ENCODE measurements at places on chromosomes 11 and 22.

- no peak for DNase-seq
Observed at GRCh38 chr11:77436506-77436905, 37.4 kb downstream of the PAK1 start.

DNA sequence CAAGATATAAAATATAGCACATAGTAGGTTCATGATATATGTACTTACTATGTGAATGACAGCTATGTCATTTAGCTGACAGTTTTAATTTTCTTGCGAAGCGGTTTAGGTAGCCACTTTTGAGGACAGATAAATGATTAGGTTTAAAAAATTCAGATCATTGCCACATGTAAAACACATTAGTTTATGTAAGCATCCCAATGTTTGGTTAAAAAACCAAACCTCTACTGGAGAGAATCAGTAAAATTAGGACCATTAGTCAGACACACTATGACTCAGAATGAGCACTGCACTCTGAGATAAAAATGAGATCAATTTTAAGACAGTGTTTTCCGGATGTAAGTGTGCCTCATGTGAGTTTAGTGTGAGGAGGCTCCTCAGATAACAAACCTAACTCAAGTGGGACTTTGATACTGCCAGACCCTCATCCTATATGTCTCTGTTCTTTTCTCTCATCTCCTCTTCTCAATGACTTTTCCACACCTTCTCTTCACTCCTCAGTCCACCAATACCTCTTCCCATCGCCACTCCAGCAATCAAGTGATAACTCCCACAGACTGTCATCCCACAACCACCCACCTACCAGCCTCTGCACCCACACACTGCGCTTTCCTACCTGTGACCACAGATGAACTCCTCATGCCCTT lies 6.8 kb upstream of the OR2AT4 start:
- no peak for DNase-seq

DNA sequence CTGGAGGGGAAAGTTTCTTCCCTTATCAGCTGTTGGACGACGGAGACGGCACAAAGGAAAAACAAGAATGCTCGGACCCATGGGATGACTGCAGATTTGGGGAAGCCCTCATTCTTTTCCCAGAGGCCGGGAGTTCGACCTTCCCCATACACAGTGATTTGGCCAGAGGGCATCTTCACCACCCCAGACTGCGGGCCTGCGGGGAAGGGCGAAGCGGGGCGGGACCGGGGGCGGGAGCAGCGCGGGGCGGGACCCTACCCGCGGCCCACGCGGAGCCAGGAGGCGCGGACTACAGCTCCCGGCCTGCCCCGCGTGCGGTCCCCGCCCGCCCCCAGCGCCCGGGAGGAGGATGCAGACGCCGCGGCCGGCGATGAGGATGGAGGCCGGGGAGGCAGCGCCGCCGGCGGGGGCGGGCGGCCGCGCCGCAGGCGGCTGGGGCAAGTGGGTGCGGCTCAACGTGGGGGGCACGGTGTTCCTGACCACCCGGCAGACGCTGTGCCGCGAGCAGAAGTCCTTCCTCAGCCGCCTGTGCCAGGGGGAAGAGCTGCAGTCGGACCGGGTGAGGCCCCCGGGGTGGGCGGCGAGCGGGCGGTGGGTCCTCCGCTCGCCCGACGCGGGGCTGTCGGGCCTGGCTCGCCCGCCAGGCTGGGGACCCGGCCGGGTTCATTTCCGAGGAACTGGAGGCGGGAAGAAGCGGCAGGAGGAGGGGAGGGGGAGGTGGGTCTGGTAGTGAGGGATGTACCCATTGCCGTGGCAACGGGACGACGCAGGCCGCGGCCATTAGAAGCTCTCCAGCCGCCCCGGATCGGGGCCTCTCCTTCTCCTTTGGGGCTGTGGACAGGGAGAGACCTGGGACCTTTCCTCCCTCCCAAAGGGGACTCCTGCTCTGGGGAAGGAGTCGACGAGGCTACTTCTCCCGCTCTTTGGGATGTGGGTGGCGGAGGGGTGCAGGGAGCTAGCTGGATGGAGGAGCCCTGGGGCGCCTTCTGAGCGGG lies at the start of gene KCTD17:
KCTD17 (plus strand) TSS at position 352 of the 995 bp plus-strand sequence; CDS start at position 371, 19 bp downstream.
- peak; percentile 68 for DNase-seq

- no peak for DNase-seq
Observed at GRCh38 chr22:46119729-46120419, 30.5 kb upstream of the PPARA start.

DNA sequence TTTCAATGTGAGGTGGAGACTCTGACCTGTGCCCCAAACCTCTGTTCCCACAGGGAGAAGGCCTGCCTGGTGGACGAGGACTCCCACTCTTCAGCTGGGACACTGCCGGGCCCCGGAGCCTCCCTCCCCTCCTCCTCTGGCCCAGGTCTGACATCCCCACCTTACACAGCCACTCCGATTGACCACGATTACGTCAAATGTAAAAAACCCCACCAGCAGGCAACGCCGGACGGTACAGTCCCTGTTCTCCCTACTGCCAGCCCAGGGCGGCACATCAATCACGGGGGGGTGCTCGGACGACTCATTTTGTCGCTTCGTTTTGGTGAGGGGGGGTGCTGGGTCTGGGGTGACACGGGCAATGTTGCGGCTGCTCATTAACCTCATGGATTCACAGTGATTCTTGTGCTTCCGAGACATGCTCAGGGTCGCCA lies 83.3 kb upstream of the SUSD2 start:
- no peak for DNase-seq

GRCh38 chr22:41925783-41926460 lies 684 bp downstream of the TNFRSF13C start:
- peak; percentile 64 for DNase-seq
